ENCODE measurements at places on chromosomes 12 and 14.
A peak's percentile ranks its signal among the peaks of the same experiment; 100 is the strongest.

DNA sequence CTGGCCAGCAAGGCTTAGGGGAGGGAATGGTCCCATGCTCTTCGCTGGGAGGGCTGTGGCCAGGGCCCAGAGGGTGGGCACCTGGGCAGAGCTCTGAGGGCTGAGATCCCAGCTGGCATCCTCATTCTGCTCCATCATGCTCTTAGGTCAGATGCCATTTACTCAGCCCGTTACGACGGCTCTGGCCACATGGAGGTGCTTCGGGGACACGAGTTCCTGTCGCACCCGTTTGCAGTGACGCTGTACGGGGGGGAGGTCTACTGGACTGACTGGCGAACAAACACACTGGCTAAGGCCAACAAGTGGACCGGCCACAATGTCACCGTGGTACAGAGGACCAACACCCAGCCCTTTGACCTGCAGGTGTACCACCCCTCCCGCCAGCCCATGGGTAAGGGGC is 30.8 kb upstream of the LRP1-AS start:
- DNase-seq: no peak
- no peak overlapping the region for H3K27ac ChIP-seq
- no peaks in the 10 kb centered on the region for H3K27me3 ChIP-seq
- no peaks in the 10 kb centered on the region for H3K4me1 ChIP-seq
- no peak overlapping the region for H3K4me3 ChIP-seq

DNA sequence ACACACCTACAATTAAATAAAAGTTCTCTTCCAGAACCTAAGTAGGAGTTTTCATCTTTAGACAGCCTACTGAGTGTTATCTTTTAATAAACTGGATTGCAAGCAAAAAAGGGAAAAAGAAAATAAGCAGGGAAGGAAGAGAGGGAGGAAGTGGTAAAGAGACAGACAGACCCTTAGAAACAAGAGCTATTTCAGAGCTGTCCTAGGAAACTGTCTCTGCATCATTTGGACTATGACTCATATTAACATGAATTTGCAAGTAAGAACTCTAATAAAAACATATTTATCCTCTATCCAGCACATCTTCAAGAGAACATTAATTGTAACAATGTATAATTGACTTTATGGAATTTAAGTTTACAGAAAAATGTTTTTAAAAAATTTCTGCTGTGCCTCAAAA is 438.8 kb upstream of the USP15 start:
- H3K4me1 ChIP-seq: no peaks in the 10 kb centered on the region
- H3K4me3 ChIP-seq: no peak overlapping the region
- no peak for DNase-seq
- H3K36me3 ChIP-seq: no peaks in the 10 kb centered on the region

GRCh38 chr12:48977290-48978281 is 536 bp upstream of the WNT1 start:
- no peaks in the 10 kb centered on the region for H3K36me3 ChIP-seq
- no peak overlapping the region for H3K27ac ChIP-seq
- H3K4me1 ChIP-seq: peaks cover 61% of the 10 kb centered on the region
- peak; percentile 87 for DNase-seq

GRCh38 chr12:64707362-64707761 is 51.8 kb downstream of the GNS start:
- peaks cover under 1% of the 10 kb centered on the region for H3K36me3 ChIP-seq
- H3K27me3 ChIP-seq: no peaks in the 10 kb centered on the region
- H3K4me1 ChIP-seq: peaks cover 2% of the 10 kb centered on the region
- DNase-seq: no peak
- H3K27ac ChIP-seq: no peak overlapping the region

Measured in natural killer cell (primary cell).